CD4-positive, alpha-beta T cell treated with Interleukin-15 for 1 hour (primary cell): ENCODE measurements at places on chromosomes 6 and 20.

GRCh38 chr6:90219209-90219985 lies 77.2 kb downstream of the BACH2 start:
- peak; percentile 43 for DNase-seq

DNA sequence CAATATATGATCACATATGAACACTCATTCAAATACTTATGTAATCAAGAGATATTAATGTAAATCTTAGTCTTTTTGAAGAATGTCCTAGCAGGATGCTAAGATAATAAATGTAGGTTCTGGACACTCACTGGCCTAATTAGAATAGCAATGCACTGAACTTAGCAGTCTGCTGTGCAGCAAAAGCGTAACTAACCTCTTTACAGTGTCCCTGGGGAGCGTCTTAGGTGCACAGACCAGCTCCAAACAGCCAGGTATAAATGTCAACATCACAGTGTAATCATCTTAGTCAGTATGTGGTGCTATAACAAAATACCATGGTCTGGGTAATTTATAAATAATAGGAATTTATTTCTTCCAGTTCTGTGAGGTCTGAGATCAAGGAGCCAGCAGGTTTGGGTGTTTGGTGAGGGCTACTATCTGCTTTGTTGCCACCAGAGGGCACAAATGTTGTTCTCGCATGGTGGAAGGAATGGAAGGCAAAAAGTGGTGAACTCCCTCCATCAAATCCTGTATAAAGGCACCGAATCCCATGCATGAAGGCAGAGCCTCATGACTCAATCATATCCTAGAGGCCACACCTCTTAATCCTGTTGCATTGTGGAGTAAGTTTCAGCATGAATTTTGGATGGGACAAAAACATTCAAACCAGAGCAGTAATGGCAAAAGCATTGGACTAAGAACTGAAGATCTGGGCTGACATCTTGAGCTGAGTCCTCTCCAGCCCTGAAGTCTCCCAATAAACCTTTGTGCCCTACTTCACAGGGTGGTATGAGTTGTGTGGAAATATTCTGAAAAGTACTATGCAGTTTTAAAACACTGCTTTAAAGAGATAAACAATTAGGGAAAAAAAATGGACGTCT lies 41.8 kb upstream of the FOXO3 start:
- DNase-seq, result no peak

DNA sequence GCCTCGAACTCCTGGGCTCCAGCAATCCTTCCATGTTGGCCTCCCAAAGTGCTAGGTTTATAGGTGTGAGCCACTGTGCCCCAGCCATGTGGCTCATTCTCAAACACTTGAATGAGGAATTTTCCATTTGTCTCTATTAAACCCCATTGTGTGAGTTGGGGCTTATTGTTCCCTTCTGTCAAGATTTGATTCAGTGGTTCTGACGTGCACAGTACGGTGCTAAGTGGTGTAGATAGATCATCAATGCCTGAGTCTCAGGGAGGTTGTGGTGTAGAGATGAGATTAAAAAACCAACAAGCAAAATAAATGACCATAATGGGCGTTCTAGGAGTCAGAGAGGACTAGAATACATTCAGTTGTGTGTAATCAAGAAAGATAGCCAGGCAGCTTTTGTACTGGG lies 335.6 kb downstream of the PRL start:
- no peak for DNase-seq

- no peak for DNase-seq
Measured at GRCh38 chr6:131568726-131569125, 4.3 kb upstream of the ARG1 start.

GRCh38 chr6:112286010-112286409 lies 31.6 kb upstream of the LAMA4 start:
- peak; percentile 26 for DNase-seq
